ELR (cell line): ENCODE measurements at places on chromosomes 4 and X.
A peak's percentile ranks its signal among the peaks of the same experiment; 100 is the strongest.

DNA sequence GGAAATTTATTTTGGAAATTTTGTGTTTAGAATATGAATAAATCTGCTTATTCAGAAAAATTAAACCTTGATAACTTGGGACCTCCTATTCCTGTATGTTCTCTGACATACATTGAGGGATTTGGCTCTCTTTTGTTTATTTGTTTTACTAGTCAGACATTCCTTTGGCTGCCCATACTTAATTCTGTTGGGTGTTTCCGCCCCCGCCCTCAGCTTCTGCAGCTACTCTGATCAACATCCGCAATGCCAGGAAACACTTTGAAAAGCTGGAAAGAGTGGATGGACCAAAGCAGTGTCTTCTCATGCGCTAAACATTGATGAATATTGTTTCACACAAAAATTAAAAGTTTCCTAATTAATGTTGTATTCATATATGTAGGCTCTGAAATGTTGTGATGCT is 40.5 kb downstream of the RRAGB start:
- peak; percentile 47 for DNase-seq

DNA sequence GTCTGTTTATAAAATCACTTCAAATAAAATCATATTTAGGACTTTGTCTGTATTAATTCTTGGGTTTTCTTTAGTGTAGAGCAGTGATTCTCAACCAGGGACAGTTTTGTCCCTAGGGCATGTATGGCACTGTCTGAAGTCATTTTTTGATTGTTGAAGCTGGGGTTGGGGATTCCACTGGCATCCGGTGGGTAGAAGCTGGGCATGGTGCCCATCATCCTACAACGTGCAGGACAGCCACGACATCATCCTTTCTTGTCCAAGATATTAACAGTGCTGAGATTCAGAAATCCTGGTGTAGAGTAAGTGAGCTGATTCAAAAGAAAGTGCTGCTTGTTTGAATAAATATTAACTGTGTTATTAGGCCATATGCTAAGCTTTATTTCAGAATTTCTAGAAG is 28.6 kb downstream of the DCLK2 start:
- DNase-seq: no peak

DNA sequence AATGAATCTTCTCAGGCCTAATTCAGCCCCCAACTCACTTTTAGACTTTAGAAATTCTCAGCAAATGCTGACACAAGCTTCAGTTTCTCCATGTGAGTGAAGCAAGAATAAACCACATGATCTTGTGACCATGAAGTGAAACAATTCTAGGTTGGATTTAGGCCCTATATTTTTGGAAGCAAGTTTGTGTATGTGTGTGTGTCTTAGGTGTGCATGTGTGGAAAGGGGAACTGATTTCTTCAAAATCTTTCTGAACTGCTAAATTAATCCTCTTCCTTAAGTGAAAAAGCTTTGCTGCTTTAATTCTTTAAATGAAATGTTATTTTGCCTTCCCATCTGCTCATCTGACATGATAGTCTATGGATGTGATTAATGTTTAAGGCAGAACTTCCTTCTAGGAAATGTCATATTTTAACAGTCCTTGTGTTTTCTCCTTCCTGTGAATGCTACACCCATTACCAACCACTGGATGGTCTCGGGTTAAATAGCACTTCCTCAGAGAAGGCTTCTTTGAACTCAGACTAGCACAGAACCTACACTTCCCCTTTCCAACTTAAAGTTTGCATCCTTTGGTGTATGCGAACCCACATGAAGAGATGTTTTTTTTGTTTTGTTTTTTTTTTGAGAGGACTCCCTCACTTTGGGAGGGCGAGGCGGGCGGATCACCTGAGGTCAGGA is 1.2 kb upstream of the TMEM144 start:
- DNase-seq: no peak

DNA sequence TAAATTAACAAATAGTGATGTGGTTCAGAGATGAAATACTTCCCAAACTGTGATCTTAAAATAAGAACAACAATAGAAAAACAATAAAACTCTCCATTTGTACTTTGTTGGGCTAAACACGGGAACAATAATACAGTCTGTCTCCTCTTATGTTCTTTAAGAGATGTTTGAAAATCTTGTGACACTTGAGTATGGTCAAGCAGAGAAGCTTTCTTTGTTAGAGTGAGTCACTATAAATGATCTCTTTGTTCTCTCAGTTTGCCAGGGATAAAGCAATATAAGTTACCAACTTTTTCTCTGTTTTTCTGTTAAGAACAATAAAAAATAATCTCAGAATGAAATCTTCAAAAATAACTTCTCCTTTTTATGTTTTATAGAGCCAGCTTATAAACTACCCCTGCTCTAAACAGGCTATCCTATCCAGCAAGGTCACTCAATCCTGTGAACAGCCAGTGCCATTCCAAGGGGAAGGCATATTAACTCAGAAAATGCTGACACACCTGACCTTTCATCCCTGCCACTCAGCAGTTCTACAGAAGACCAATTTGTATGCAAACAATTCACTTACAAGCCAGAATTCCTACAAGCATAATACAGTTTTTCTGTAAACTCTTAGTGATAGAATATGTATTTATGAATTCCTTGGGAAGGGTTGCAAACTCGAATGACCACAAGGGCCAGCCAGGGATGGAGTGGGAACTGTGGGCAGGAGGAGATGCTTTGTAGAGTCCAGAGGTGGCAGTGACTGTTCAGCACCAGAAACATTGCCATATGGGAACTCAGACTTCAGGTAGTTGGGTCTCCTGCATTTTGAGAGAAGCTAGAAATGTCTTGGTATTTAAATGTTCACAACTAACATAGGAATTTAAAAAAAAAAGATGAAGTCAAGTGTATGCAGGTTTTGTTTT is 52.2 kb downstream of the AFM start:
- no peak for DNase-seq

DNA sequence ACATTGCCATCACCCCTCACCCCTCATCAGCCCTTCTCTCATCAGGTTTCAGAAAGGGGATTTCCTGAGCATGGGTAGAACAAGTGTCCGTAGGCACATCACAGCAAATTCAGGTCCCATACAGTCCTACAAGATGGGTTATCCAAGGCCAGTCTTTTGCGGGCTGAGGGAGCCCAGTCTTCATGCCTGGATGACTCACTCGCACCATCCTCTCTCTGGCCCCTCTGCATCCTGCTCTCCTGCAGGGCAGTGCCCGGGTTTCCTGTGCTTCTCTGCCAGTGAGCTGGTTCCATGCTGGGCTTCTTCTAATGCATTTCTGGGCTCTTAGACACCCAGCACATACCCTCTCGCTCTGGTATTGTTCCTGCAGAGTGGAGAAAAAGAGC is 7.3 kb upstream of the INTS6L start:
- no peak for DNase-seq

DNA sequence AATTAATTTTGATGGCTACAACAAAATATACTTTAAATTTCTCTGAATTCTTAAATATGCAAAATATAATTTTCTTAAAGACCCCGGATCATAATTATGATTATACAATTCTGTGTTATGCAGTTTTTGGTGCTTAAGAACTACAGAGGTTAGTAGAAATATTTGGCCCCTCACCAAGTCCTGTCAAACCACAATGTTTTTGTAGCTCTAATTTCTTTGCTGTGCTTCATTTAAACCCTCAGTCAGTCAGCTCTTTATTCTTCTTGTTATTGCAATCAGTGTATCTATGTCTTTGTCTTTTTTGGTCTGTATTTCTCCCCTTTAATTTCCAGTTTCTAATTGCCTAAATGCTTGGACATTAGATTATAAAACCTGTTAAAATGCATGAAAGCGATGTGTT is 186.1 kb downstream of the CAMK2D start:
- DNase-seq: peak; percentile 10

DNA sequence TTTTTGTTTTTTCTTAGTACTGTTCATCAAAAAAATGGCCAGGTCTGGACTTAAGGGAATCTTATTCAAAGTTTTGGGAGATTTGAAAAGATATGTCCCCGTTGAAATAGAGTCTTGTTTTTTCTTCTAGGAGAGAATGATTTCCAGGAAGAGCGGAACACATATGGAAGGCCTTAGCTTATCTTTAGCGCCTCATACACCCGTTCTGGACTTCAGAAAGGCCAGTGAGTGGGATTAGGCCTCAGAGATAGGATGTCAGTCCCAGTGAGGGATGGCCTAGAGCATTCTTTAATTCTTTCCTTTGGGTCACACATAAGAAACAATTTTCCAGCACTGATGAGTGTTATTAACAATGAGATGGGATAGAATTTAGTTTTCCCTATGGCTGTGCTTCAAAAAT is 54.5 kb upstream of the HAND2 start:
- DNase-seq: no peak

GRCh38 chr4:25001509-25001908 is 29.2 kb downstream of the LGI2 start:
- DNase-seq: no peak

- DNase-seq: peak; percentile 6
Measured at GRCh38 chr4:100168521-100168920, 21.7 kb downstream of the DDIT4L start.

DNA sequence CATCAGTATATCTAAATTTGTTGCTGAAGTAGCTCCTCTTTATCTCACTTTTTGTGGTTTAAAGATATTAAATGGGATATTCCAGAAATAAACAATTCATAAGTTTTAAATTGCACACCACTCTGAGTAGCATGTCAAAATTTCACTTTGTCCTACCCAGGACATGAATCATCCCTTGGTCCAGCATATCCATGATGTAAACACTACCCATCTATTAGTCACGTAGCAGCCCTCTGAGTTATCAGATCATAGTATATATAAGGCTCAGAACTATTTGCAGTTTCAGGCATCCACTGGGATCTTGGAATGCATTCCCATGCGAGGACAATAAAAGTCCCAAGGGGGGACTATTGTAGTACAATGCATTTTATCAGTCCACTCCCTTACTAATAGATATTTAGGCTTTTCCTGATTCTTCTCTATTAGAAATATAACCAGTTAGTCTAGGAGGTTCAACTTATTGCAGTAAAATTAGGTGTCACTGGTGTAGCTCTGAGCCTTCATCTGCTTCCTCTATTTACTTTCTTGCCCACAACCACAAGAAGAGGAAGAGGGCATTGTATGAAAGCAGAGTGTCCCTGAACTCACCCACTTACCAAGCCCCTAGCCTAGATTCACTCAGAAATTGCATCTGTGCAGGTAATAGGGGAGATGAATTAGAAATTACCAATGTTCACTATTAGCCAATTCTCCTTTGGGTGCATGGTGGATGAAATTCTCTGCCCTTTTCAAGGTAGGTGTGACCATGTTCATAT is 409.8 kb upstream of the GALNT7 start:
- peak; percentile 81 for DNase-seq

- DNase-seq: peak; percentile 13
Measured at GRCh38 chrX:136491832-136492231, 4.1 kb downstream of the BRS3 start.

DNA sequence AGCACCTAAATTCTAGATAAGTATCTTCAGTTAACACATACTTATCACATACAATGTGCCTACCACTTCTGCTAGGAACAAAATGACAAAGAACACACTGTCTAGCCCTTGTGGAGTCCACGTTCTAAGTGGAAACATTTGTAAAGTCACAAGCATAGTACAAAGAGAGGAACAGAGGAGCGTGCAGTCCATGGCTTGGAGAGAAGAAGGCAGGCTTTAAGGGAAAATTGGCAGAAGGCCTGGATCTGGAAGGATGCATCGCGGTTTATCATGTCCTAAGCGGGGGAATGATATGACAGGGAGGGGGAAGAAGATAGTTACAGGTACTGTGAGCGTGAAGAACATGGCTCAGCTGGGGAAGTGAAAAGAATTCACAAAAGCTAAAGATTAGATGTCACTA is 218.0 kb downstream of the PRDM5 start:
- no peak for DNase-seq

DNA sequence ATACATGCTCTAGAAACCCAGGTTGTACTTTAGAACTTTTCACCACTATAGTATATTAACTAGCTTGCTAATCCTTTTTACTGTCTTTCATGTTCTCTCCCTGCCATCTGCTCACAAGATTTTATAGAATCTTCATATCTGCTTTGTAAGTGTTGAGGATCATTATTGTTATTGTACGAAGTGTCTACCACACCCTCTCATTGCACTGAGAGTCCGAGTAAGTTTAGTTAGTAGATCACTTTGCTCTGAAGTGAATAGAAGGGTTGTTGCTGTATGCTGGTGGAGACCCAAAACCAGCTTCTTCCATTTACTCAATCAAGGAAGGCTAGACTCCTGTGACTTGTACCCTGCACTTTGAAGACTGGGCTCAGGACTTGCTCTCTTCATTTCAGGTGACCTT is 17.1 kb downstream of the GAB1 start:
- no peak for DNase-seq

DNA sequence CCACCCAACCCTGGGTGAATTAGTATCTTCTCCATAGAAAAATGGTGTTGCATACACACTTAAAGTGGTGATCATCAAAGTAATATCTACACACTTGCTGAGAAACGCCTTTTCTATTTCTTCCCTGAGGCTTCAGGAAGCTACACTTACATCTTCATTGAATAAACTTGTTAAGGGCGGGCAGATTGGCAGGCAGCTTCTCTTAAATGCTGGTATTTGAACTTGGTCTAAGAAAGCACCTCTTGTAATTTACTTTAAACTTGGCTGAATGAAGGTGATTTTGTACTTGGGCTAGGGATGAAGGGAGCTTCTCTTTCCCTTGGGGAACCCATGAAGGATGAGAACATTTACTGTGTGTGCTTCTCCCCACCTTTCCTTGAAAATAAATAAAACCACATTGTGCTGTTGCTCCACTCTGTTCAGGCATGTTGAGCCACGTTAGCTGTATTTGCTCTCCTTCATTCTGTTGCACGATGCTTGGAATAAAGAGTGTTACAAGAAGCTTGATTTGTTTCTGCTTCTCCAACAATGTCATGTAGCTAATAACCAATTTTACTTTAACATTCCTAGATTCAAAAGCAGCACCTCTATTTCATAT is 430.1 kb downstream of the ANKRD50 start:
- DNase-seq: no peak

- DNase-seq: no peak
Measured at GRCh38 chr4:39626261-39626660, 12.4 kb downstream of the SMIM14 start.

GRCh38 chr4:6308899-6309643 is 39.4 kb downstream of the WFS1 start:
- DNase-seq: no peak

- no peak for DNase-seq
Measured at GRCh38 chr4:158802914-158803313, 34.1 kb downstream of the FNIP2 start.

DNA sequence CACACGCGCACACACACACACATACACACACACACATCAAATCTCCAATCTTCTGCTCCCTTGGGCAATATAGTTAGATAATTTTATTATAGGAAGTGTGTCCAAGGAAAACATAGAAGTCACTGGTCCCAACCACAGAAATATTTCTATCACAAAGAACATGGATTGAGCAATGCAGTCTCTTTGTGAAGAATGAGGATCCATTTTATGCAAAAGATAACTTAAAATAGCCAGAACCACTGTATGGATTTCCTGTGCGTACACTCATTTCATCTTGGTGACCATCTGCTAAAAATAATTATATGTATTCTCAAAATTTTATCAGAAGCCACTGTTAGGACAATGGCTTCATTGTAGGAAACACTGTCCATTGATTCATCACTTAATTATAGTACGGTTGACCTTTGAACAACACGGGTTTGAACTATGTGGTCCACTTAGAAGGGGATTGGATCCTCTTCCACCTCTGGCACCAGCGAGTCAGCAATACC is 169.6 kb upstream of the MXRA5 start:
- DNase-seq: peak; percentile 51

GRCh38 chr4:25770847-25771246 is 91.9 kb downstream of the SEL1L3 start:
- no peak for DNase-seq
